ENCODE measurements at places on chromosomes 3 and 15.

DNA sequence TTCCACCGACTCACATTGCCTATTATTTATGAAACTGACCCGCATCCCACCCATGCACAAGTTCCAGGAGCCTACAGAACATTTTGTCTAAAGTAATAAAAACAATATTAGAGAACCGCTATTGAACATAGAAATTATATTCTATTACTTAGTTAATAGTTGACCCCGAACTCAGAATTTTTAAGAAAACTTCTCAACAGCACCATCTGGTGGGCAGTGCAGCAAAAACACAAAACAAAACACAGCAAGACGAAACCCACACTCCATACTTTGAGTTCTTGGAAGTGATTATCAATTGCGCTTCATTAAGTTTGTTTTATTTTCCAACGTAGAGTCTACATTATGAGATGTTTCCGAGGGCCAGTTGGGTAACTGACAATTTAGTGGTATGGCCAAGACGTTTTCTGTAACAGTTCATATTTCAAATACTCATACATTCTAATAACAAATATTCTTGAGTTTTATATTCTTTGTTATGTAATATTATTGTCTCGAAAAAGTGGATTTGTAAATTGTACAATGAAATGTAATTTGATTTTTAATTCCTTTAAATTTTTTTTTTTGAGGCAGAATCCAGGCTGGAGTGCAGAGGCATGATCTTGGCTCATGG is 24.0 kb upstream of the C3orf70 start:
- no peak for DNase-seq

GRCh38 chr3:359672-360071 is 163.1 kb downstream of the CHL1 start:
- DNase-seq = no peak

DNA sequence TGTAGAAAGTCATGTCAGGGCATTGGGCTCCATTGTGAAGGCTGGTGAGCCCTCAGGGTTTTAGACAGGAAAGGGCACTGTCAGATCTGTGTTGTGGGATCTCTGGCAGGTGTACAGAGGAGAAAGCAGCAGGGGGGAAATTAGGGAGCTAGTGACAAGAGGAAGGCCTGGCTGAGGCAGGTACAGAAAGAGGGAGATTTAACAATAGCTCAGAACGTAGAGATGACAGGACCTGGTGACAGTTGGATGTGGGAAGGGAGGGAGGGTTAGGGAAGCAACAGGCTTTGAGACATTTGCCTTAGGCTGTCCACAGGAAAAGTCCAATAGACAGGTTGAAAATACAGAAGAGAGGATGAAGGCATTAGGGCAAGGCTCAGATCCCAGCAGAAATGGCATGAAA is 288.1 kb downstream of the EPHB1 start:
- DNase-seq = no peak

DNA sequence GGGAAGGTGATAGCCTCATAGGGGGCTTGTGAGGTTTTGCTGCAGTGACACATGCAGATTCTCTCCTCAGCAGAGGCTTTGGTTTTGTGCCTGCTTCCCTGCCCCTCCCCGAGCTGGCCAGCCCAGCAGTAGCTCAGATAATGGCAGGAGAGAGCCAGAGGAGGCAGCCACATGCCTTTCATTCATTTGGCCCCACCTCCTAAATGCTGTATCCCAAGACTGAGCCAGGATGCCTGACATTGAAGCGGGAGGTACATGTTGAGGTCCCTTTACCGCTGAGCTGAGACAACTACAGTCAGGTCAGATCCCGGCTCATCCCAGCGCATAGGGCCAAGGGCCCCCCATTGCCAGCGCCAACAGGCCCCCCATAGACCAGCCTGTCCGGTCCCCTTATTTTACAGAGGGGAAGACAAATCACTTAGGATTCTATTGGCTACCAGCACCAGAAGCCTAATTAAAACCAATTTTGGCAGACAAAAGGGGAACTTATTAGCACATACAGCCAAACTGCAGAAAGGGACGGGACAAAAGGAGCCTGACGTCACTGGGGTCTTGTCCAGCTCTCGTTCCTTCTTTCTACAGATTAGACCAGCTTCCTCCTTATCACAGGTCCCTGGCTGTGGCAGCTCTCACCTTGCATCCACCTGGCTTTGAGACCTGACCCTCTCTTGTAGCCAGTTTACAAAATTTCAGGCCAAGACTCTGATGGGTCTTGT is 12.1 kb upstream of the POLG start:
- DNase-seq = no peak

DNA sequence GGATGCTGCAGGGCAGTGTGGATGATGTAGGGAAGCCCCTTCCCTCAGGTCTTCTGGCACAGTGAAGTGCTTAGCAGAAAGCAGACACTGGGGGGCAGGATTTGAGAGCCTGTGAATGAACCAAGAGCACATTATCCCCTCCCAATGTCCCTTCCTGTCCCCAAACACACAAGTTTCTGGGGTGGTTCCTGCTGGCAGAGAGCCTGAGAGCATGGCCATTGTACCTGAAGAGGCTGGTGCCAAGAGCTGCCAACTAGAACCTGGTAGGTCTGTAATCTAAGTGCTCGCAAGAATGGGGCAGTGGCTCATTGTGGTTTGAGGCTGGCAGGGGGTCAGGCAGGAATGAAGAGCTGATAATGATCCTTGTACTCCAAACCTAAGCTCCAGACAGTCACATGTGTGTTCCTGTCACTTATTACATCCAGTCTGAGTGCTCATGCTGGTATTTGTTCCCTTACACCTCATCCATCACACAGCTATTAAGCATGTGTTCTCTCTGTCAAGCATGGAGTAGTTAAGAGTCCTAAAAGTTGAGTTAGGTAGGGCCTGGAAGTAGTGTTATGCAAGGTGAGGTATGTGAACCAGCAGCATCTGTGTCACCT is 6.7 kb upstream of the CCR1 start:
- no peak for DNase-seq

DNA sequence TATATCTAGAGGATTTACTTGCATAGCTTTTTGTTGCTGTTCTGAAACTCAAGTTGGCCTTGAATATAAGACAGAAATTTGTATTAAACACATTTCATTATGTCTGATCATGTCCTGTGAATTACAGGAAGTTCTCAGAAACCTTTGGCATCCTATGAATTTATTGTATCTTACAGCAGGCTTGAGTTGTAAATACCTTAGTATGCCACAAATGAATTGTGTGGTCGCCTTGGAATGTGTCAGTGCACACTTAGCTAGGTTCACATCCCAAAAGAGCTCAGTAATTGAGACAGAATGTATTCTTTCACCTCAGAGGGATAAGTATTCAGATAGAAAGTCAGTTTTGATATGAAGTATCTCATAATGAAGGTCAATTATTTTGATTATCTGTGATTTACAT is 83.4 kb downstream of the NEK11 start:
- DNase-seq = no peak

DNA sequence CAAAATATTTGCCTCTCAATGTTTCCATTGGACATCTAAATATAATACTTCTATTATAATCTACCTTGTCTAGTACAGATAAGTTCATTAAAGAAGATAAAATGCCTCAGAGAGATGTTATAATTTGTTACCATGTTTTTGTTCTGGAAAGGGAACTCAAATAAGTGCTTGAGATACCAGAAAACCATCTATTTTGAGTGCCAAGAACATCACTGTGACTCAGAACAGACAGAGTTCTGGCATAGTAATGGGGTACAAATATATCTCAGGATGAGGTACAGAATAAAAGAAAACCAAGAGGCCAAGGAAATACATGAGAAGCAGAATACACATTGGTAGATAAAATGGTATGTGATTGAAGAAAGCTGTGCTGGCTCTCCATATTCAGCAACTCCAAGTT is 58.9 kb downstream of the IMPG2 start:
- DNase-seq = no peak

GRCh38 chr3:157231071-157231470 is 71.1 kb upstream of the CCNL1 start:
- no peak for DNase-seq

- no peak for DNase-seq
Observed at GRCh38 chr15:51263116-51263515, 75.3 kb downstream of the CYP19A1 start.

GRCh38 chr3:87229113-87229512 is 2.0 kb downstream of the CHMP2B start:
- no peak for DNase-seq

DNA sequence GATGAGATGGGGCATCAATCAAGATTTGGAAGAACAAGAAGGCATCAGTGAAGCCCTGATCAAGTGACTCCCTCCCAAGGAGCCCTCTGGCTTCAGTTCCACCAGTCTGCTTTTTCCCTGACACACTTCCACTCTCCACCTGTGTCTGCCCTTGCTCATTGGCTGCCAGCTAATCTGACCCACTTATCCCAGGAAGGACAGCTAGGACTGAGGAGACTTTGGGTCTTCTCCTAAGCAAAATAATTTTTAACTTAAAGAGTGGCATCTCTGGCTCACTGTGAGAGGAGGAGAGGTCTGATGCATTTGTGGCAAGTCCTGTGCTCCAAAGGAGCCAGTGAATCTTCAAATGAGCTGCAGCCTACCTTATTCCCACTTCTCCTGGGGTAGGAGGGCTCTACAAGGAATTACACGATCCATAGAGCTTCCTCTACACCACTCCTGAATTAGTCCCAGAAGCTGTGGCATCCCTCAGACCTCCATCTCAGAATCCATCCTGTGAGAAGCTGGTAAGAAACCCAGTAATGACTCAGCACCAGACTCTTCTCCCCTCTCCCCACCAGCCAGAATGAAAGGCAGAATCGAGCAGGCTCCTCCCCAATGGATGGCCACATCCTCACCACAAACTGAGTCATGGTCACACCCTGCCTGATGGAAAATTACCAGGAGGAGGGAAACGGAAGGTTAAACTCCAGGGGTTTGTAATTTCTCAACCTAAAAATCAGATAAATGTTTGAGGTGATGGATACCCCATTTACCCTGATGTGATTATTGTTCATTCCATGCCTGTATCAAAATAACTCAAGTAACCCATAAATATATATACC is 6.3 kb upstream of the PKM start:
- no peak for DNase-seq

DNA sequence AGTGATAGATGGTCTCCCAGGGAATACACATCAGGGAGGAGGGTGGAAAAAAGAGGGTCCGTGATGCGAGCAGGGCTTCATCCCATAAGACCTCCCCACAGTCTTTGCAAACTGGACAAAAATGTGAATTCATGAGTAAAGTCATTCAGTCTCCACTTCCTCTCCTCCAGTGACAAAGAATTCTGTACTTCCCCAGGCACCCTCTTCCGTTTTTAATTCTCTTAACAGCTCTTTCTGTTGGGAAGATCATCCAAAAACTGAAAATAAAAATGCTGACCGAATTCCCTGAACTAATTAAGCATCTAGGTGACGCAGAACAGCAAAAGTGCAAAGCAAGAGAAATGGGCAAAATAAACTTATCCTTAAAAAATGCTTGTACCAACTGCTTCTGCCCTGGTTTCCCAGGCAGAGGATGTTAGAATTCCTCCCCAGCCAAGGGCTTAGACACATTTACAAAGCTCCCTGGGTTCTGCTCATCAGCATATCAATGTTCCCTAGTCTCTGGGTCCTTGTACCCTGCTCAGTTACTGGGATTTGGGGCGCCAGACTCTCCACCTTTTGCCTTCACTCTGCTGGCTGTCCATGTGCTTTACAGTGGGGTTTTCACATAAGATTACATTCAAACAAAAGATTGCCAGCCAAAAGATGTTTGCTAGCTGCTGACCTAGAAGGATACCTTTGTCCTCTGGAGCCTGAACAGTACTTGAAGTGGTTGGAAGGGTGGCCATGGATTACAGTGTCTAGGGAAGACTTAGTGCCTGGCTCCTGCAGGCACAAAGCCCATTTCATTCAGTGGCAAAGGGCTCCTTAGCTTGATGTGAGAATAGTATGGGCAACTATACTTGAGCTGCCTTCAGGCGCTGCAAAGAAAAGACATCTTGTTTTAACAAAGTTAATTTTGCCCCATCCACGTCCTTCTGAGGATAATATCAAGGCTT is 69.4 kb downstream of the ARNT2 start:
- no peak for DNase-seq

DNA sequence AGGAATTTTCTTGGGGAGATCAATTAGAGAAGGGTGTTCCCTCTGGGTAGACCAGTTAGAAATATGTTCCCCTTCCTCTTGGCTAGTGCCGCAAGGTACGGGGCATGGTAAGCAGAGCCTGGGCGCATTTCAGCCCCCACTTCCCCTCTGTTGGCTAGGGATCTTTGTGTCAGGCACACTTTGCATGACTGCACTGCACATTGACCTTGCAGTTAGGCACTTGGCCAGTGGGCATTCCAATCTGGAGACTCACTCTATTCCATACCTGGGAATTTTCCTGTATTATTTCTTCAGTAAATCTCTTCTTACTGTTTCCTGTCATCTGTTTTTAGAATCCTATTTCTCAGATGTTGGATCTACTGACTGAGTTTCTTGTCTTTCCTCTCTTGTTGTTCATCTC is 30.0 kb upstream of the CACNA1D start:
- DNase-seq = no peak

GRCh38 chr15:43930079-43930478 is 103.3 kb downstream of the WDR76 start:
- no peak for DNase-seq

- DNase-seq = no peak
Observed at GRCh38 chr3:52077925-52078324, 21.6 kb upstream of the DUSP7 start.

- no peak for DNase-seq
Observed at GRCh38 chr3:190496859-190497258, 17.0 kb upstream of the IL1RAP start.

GRCh38 chr15:66285533-66286280 is 7.7 kb upstream of the DIS3L start:
- DNase-seq = no peak

DNA sequence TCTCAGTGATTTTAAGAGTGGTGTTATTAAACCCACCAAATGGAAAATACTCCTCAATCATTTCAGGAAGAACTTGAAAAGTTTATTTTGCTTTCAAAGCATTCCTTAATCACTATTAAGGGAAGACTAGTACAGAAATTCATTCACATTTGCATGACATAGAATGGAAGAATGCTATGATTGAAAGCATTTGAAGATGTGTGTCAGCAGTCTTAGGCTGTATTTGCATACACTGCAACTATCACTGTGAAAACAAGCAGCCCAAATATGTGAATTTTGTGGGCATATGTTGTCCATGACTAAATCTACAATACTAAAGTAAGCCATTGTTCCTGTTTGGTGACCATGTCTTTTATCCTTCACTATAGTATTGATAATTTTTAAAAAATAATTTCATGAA is 95.8 kb downstream of the CNTN3 start:
- no peak for DNase-seq

GRCh38 chr15:84898761-84899160 is 14.3 kb downstream of the SLC28A1 start:
- DNase-seq = no peak

DNA sequence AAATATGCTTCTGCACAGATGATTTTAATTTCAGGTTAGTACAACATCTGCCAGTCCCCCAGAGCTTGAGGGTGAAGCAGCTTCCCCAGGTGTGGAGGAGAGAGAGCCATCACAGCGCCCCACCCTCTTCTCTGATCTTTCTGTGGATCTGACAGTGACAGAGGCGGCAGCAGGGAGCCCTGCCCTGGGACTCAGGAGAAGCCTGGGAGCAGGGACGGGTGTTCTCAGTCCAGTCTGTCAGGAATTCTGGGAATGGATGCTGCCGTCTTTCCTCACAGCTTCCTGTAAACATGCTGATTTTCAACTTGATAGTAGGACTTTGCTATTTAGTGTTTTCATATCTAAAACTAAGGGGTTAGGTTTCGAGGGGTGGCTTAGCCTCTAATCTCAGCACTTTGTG is 11.4 kb upstream of the RAB8B start:
- DNase-seq = no peak

- no peak for DNase-seq
Observed at GRCh38 chr3:106256249-106256957, 387.6 kb upstream of the CBLB start.
